ENCODE measurements at places on chromosomes 16 and 17.

GRCh38 chr17:30952638-30953393 lies 18.0 kb upstream of the RNF135 start:
- DNase-seq = no peak

- DNase-seq = no peak
Observed at GRCh38 chr16:22325598-22326368, 28.6 kb downstream of the POLR3E start.

DNA sequence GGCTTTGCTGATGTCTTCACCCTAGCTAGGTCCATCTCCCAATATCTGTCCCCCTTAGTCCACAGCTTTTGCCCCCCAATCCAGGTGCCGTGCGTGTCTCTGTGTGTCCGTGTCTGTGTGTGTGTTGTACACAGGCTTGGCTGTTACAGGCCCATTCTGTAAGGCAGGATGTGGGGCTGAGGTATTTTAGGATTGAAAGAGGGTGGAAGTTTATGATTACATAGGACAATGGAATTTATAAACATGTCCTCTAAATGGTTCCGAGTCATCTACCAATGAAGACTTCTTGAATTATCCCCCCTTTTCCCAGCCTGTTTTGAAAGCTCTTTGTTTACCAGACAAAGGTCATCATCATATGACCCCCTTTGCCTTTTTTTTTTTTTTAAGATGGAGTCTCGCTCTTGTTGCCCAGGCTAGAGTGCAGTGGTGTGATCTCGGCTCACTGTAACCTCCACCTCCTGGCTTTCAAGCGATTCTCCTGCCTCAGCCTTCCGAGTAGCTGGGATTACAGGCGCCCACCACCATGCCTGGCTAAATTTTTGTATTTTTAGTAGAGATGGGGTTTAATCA lies 21.9 kb downstream of the ACE start:
- no peak for DNase-seq

- DNase-seq = no peak
Observed at GRCh38 chr17:48484256-48484655, 46.6 kb downstream of the HOXB1 start.

DNA sequence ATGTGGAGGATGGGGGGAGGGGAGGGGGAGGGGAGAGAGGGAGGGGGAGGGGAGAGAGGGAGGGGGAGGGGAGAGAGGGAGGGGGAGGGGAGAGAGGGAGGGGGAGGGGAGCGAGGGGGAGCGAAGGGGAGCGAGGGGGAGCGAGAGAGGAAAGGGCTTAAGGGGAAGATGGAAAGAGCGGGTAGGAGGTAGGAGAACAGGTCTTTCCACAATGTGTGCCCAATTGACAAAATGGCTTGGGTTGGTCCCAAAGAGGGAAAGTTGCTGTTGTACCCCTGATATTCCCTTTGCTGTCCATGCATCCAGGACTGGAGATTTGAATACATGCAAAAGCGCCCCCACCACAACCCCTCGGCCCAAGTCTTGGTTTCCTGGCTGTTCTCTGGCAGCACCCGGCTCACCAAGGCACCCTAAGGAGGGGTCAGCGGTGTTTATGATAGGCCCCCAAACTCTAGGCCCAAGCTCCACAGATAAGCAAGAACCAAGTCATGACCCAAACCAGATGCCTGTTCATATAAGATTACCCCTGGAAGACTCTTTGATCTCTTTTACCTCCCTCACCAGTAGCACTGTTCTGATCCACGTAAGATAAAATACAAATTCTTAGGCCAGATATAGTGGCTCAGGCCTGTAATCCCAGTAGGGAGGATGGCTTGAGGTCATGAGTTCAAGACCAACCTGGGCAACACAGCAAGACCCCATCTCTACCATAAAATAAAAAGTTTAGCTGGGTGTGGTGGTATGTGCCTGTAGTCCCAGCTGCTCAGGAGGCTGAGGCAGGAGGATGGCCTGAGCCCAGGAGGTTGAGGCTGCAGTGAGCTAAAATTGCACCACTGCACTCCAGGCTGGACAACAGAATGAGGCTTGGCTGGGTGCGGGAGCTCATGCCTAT lies 119.6 kb downstream of the ZFHX3 start:
- no peak for DNase-seq

DNA sequence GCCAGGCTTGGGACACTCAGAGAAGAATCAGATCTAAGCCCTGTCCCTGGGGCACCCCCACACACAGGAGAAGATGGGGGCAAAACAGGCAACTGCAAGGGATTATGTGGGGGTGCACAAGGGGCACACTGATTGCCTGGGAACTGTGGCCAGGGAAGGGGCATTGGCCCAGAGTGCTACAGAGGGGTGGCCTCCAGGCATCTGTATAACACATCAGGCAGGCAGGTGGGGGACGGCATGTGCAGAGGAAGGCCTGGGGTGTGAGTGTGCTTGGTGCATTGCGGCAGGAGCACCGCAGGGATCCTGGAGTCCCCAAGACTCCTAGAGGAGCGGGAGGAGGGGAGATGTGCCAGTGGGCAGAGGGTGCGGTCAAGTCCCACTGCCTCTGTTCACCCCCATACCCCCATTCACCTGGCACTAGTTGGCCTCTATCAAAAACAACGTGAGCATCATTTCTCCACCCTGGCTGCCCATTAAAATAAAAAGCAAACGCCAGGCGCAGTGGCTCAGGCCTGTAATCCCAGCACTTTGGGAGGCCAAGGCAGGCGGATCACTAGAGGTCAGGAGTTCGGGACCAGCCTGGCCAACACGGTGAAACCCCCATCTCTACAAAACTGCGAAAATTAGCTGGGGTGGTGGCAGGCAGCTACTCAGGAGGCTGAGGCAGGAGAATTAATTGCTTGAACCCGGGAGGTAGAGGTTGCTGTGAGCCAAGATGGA lies 41.5 kb downstream of the C16orf82 start:
- DNase-seq = no peak

- no peak for DNase-seq
Observed at GRCh38 chr17:81173762-81174155, 7.7 kb upstream of the AATK start.

DNA sequence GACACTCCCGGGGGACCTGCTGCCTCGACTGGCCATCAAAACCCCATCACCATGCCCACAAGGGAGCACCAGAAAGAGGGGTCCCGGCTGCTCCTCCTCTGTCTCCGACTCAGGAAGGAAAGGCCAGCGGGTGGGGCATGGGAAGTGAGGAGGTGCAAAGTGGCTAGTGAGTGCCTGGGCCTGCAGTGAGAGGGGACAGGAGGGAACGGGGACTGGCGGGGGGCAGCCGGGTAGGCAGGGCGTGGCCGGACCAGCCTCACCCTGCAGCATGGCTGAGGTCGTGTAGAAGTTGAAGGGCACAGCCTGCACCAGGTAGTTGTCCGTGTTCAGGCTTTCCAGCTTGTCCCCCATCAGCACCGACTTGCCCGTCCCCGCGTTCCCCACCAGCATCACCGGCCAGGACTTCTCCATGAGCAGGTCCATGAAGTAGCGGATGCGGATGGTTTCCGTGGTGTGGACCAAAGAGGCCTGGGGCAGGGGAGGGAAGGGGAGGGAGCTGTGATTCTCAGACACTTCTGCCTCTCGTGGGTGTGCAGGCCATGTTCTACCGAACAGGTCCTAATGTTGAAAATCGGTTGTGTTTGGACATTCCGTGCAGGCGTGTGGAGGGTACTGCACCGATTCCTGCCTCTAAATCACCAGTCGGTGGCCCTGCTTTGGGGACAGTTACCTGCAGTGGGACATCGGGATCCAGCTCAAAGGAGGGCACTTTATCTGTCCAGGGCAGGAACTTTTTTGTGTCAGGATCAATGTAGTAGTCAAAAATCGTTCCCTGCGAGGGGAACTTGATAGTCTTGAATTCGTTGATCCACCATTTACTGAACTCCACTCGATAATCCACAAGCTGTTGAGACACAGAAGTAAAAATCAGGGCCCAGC lies 91.7 kb downstream of the DNAH17 start:
- DNase-seq = no peak

GRCh38 chr16:88548131-88548874 lies 21.9 kb upstream of the ZC3H18 start:
- DNase-seq = no peak

GRCh38 chr16:4056161-4057105 lies 59.8 kb downstream of the ADCY9 start:
- no peak for DNase-seq

DNA sequence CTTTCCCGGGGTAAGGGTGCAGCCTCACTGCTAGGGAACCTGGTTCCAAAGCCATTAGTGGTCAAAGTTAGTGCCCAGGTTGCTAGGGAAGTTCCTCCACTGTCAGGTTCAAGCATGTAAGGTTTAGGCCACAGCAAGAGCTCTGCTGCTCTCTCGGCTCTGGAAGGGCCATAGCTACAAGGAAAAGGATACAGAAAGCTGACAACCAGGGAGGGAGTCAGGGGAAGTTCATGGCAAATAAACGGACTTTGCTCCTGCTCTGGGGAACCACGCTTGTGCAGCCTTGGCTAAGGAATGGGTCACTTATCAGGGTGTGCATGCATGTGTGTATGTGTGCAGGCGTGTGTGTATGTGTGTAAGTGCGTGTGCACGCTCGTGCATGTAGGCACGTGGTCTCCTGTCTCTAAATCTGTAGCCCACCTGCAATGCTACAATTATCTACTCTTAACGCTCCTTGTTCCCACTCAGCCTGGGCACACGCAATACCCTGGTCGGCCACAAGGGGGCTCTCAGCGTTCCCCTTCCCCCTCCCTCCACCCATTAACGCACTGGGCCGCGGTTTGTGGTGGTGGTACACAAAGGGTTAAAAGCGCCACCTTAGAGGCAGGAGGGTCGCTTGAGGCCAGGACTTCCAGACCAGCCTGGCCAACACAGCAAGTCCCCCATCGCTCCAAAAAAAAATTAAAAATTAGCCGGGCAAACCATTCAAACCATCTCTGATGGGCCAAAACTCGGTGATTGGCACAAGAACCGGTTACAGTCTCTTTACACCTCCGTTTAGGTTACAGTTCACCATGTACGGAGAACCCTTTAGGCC lies 48.4 kb upstream of the KDM8 start:
- DNase-seq = peak; percentile 44

DNA sequence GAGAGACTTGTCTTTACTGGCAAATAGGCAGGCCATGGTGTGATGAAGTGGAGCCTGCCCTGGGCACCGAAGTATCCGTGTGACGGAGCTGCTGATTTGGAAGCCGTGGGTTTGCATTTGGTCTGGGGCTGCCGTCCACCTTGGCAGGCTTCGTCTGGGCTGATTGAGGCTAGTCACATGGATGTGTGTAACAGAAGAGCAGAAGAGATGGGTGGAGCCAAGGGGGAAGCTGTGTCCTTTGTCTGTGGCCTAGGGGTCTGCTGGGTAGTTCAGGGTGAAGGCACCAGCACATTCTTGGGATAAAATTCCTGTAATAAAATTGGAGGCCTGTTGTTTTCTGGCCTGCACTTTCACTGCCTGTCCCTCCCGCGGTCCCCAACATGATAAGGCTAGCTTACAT lies 106.1 kb downstream of the AATF start:
- no peak for DNase-seq

DNA sequence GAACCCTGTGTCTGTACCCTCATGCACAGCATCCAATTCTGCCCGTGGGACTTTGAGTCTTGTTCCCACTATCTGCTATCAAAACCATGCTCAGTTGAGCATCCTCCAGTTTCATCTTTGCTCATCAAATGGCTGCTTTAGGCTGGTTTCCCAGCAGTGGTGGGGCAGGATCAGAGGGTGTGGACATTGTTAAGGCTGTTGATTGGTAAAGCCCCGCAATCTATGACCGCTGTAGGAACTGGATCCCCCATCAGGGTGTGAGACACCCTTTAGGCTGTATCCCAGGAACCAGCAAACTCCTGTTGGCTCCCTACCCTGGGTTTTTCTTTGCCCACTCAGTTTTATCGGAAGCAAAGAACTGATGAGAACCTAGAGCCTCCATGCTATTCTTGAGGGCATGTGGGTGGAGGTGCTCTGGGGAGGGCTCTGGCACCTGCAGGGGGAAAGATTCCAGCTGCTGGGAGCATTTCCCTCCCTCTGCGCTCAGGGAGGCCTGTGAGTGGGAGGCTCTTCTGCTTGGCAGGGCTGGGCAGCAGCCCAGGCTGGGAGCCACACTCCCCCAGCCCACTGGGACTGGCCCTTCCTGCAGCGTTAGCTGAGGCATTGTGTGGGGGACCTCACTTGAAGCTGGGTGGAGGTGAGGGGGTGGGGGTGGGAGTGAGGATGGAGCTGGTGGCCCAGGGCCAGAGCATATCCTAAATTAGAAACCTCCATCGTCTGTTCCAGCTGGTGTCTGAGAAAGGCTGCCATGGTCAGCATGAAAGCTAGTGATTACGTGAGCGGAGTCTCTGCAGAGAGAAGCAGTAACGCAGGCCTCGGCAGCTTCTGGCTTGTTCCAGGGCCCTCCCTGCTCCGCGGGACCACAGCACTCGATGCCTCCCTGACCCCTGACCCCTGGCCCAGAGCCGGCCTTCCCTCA lies 160.6 kb downstream of the IRF8 start:
- DNase-seq = no peak

- DNase-seq = no peak
Observed at GRCh38 chr16:11780991-11781680, 15.9 kb downstream of the ZC3H7A start.

DNA sequence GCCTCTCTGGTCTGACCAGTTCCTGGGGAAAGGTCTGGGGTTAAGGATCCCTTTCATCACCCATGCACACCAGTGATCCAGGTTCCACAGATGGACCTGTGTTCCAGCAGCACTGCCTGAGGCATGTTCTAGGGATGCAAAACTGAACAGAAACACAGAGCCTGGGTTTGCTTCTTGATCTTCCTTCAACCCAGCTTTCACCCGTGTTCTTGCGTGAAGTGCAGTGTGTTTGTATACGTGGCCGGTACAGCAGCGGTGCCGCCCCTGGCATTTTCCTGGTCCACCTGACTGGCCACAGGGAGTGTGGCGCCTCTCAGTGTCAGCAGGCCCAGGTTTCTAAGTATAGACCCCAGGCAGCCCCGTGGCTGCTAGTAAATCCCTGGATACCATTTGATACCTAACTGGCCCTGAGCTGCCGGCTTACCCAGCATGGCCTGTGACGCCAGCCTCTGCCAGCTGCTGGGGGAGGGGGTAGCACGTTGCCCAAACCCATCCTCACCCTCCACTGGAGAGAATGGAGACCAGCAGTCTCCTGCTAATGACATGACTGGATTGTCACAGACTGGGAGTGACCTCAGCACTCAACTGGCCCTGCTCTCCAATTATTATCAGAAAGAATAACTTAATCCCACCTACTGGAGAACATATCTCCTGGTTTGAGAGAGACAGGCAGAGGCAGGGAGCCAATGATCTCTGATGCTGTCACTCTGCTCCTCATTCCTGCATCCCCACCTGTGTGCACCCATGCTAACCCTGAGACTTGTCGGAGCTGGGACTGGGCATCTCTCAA lies 59.2 kb upstream of the LGALS9 start:
- no peak for DNase-seq

DNA sequence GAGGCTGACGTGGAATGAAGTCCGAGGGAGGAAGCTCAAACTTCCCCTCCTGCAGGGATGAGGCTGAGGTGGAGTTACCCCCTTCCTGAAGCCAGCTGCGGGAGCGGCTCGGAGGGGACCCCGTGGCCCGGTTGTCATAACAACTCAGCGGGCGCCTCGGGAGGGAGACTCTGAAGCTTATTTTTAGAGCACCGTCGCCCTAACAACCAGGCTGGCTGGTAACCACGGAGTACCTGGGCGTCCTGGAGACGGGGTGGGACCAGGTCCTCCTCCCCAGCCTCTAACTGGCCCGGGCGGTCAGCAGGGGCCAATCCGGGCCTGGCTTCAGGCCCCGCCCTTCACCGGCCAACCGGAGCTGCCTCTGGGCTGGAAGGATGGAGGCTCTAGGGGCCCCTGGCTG lies 27.7 kb downstream of the NECAB2 start:
- DNase-seq = no peak

Data from T-helper 17 cell (primary cell).